Omental fat pad (tissue), 4 donors: ENCODE measurements at places on chromosomes 16 and 17.
A peak's percentile ranks its signal among the peaks of the same experiment; 100 is the strongest.

GRCh38 chr16:58634265-58634802 is 4.7 kb upstream of the CNOT1 start:
- no peak for DNase-seq

DNA sequence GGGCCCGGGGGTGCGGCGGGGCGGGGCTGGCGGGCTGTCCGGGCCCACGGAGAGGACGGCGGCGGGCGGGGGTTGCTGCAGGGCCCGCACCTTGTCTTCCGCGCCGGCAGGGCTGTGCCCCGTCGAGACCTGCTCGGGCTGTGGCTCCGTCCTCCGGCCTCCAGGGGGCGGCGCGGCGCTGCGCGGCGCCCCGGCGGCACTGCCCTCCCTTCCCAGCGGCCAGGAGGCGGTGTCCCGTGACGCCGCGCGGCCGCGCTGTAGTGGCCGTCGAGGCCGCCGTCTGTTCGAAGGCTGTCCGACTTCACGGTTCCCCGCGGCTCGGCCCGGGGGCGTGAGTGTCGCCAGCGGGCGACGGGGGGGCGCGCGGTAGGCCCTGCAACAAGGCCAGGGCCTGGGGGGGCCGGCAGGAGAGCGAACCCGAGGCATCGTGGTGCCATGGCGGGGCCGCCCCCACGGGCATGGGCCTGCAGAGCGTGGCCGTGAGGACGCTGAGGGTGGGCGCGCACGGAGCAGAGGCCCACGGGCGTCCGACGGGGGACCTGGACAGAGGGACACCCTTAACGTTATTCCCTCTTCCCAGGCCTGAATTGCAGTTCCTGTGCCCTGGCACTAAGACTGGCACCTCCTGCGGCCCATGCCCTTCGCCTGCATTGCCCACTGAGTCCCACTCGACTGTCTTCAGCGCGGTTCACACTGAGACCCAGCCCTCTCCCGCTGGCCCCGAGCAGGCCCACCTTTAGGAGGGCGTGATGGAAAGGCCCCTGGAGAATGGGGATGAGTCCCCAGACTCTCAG is at the start of gene PLEKHG4:
PLEKHG4 (plus strand) TSS at position 237 of the 794 bp plus-strand sequence; CDS start at position 750, 513 bp downstream.
- peak; percentile 26 for DNase-seq

DNA sequence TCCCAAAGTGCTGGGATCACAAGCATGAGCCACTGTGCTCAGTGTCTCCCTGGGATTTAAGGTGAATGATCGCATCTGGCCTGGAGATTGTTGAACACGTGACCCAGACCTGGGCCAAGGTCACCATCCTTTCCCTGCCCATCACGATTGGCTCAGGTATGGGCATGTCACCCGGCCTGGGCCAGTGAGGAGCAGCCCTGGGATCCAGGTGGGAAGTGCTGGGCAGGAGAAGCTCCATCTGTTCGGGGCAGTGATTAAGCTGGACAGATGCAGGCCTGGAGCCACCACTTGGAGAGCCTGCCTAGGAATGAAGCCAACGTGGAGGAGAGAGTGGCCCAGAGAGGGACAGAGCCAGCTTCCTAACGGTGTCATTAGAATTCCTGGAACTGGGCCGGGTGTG is 6.8 kb downstream of the LAT start:
- no peak for DNase-seq

GRCh38 chr17:45906927-45907622 is 12.7 kb downstream of the MAPT start:
- no peak for DNase-seq

DNA sequence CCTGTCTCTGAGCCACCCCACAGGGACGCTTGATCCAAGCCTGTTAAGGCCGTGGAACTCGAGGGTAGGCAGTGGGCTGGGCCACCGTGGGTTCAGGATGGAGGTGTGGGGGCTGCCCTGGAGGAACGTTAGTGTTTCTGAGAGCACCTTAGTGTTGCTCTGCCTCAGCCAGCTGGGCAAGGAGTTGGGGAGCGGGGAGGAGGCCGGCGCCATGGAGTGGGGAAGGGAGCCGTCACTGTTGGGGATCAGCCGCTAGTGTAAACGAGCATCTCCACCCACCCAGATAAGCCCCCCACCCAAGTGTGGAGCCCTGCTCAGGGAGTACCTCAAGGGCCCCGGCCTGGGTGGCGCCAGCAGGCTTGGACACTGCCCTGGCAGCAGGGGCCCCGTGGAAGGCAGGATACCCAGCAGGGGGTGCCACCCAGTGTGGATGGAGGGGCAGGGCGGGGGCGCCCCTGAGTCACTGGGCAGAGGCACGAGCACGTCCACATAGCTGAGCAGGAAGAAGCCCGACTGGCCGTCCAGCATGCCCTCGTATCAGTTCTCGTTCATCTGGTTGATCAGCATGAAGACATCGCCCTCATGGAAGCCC is 98.6 kb downstream of the KPNA2 start:
- no peak for DNase-seq

DNA sequence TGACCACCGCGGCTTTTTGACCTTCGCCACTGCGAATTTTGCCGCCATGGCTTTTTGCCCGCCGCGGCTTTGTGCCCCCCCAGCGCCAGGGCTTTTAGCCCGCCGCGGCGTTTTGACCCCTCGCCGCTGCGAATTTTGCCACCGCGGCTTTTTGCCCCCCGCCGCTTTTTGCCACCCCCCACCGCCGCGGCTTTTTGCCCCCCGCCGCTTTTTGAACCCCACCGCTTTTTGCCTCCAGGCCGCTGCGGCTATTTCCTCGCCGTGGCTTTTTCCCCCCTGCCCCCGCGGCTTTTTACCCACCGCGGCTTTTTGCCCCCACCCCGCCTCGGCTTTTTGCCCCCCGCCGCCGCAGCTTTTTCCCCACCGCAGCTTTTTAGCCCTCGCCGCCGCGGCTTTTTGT is 134.8 kb upstream of the TP53TG3C start:
- DNase-seq, result no peak
